HFFc6 (cell line): ENCODE measurements at places on chromosomes 7 and 10.

- peak; percentile 13 for DNase-seq
These were observed 1198.6 kb downstream of the GATA3 start for GRCh38 chr10:9253121-9253520.

GRCh38 chr10:42981358-42982236 is 95.3 kb upstream of the RET start:
- DNase-seq = no peak

DNA sequence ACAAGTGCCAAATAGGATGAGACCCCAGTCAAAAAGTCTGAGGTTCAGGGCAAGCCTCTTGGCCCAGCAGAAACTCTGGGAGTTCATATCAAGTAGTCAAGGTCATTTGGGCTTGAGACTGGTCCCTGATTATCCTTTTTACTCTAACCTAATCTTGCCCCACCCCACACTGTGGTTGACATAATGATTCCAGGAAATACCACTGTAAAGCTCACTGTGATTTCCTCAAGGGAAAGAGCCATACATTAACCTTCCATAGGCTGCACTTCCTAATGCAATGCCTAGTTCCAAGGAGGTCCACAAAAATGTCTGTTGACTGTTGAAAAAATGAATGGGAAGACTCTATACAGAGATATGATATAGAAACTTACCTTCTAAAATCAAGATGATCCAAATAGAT is 52.9 kb upstream of the CHCHD3 start:
- no peak for DNase-seq

- DNase-seq = no peak
These were observed 1.2 kb downstream of the CCM2 start for GRCh38 chr7:45001138-45001694.

DNA sequence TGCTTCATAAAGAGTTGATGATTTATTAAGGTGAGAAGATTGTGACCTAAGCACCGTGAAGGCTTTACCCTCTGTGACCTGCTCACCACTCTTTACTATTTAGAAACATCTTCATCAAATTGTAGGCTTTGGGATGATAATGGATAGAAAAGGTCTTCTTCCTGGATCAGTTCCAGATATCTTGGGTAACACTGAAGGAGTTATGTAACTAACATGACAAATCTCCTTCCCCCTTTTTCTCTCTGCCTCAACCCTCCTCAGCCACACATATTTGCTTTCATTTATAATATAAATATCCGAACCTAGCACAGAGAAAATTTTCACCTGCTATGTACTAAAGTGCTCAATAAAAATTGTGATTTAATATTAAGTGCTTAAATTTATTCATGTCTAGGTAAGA is 151.5 kb downstream of the FRMD4A start:
- DNase-seq = no peak

DNA sequence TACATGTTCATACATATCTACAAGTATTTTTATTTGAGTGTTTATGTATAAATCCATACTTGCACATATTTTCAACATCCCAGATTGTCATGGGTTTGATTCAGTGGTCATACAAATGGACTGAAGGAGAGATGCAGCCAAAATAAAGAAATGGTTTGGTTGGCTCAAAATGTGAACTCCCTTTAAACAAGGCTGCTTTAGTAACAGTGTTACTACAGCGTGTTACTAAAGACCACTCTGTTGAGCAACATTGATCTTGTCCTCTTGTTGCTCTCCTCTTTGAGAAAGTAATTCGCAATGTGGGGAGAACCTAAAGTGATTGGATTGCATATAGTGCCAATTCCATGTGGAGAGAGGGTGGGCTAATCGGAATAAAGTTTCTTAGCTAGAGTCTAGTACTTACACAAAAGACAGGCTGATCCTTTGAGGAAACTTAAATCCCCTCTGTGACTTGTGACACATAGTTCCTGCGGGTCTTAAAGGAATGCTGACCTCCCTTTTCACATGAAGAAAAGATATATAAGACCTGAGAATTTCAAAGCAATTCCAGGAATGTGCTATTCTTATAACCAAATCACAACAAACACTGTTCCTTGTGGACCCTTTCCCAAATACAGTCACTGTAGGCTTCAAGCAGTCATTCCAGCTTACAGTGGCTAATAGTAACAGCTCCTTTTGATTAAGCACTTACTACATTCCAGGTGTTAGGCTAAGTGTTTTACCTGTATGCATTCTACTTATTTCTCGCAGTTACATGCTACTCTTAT is 144.3 kb downstream of the FZD1 start:
- DNase-seq = no peak

GRCh38 chr7:14209896-14210484 is 220.5 kb upstream of the ETV1 start:
- DNase-seq = no peak

DNA sequence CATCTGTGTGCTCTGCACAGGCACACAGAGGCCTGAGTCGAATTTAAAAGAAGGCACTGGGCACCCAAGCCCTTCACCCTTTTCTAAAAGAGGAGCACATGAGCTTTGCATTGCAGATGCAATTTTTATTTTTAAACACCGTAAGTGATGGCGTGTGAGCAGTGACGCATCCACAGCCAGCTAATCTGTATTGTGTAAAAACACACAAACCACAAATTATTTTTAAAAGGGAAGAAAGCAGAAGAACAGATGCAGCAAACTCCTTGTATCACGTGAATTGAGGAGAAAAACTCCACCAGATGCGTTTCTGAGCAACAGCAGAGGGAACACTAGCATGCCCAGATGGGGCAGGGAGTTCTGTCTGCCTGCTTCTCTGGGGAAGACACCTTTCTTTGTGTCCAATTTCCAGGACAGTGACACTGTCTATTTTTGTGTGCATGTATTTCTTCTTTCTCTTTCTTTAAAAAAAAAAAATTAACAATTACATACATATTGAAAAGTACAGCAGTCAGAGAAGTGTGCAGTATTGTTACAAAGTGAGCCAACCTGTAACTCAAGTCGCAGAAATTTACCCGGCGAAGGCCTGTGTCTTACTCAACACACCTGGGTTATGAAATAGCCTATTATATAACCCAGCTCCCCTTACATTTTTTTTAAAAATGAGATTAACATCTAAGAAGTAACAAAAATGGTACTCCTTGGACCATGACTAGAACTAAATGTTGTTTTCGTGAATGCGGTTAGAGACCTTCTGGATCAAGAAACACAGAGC is 39.2 kb downstream of the EEPD1 start:
- DNase-seq = peak; percentile 88

- DNase-seq = no peak
These were observed 7.4 kb upstream of the ARID5B start for GRCh38 chr10:61894133-61894532.

- no peak for DNase-seq
These were observed 94.5 kb downstream of the RELN start for GRCh38 chr7:103894656-103895596.

GRCh38 chr7:157818701-157819454 is 482.1 kb downstream of the DNAJB6 start:
- DNase-seq = no peak

DNA sequence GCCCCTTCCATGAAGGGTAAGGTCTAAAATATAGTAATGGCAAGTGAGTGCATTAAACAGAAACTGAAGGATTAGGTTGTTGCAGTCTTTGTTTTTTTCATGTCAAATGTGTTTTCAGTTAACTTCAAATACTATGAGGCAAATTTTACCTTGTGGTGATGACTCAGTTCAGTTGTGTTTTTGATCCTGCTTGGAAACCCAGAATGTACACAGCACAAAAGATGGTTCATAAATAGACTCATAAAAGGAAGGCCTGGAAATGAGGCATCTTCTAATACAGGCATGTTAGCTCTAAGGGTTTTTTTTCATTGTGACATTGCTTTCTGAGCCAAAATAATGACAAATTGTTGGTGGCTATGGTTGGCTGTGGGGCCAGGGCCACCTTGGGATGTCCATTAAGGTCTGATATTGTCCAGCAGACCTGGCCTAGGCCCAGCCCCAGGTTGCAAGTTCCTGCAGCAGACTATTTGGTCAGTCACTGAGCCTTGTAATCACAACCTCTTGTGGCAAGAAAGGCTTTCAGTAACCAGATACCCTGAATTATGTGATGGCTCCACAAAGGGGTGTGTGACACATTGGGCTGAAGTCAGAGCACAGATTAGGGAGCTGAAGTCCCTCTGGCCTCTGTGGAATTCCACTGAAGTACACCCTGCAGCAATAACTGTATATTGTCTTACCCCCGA is 69.0 kb upstream of the SAMD8 start:
- DNase-seq = peak; percentile 86

DNA sequence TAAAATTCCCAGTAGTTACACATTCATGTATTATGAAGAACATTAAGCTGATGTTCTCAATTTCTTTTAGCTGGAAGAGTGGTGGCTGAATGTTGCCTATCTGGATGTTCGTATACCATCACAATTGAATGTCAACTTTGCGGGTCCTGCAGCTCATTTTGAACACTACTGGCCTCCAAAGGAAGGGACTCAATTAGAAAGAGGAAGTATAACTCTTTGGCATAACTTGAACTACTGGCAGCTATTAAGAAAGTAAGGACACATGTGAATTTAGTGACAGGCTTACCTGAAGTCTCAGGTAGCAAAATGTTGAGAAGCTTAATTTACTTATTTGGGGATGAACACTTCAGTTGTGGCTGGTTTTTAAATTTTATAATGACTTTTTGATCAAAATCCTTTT is 15.9 kb downstream of the CROT start:
- DNase-seq = no peak

DNA sequence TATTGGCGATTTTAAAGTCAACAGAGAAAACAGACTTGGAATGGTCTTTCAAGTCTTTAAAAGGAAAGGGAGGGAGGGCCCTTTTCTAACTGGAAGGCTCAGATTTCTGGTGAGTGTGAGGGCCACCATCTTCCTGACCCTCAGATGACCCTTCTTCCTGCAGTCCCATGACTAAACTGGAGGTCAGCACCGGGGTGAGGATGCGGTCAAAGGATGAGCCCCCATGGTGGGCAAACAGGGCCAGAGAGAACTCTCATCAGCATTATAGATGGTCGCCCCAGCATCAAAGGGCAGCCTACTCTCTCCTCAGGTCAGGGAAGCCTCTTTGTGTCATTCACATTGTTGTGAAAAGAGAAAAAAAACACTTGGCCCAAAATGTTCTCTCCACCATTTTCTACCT is 219.2 kb downstream of the LRMDA start:
- no peak for DNase-seq

GRCh38 chr7:38315410-38315809 is 42.0 kb upstream of the TARP start:
- DNase-seq = no peak

DNA sequence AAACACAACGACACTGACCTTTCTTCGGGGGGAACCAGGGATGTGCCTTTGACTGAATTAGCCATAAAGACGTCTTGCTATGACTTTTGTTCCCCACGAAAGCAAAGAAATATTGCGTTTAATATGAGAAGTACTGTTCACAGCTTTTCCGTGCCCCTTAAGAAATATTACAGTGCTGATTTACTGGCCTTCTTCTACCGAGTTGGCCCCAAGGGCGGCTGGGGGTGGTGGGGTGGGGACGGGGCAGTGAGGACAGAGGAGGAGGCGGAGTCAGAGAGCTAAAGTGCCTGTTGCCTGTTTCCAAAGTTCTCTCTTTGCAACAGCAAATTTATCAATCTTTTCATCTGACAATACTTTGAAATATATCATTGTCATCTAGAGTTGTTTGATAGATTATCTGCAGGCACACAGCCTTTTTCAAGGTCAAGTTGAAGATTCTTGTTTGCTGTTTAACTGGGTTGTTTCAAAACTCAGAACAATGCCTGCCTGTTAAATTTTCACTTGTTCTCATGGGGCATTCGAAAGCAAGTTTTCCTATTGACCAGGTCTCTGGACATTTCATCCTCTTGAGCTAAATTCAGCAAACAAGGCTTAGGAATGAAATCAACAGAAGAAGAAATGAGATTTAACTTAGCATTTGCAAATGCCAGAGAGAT is 9.0 kb downstream of the PTF1A start:
- no peak for DNase-seq

DNA sequence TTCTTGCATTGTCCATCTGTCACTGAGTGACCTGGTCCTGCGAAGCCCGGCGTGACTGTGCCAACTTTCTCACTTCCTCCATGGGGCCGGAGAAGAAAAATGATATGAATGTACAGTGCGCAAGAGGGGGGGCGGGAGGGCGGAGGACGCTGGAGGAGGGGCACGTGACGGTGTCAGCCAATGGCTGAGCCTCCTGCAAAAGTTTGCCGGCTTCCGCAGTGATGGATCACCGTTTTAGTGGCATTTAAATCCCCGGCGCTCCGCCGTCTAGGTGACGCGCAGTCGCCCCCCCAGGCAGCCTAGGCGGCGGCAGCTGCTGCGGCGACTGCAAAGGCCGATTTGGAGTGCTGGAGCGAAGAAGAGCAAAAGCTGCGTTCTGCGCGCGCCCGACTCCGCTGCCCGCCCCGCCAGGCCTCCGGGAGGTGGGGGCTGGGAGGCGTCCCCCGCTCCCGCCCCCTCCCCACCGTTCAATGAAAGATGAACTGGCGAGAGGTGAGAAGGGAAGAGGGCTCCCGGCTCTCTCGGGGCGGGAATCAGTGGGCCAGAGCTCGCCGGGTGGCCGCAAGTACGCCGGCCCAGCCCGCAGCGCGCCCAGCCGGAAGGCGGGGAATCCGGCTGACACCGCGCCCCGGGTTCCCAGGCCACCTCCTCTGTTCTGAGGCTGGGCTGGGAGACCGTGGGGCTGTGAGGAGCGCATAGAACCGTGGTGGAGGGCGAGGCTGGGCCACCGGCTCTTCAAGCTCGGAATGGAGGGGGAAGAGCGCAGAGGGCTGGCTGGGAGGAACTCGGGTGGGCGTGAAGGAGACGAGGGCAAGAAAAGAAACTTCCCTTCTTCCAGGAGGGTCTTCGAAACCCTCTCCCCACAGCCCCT is at the start of gene HOXA1:
Gene HOXA1 (minus strand): TSS at position 104 of the 871 bp plus-strand sequence. CDS start 88 bp downstream, at position 16.
- peak; percentile 90 for DNase-seq

DNA sequence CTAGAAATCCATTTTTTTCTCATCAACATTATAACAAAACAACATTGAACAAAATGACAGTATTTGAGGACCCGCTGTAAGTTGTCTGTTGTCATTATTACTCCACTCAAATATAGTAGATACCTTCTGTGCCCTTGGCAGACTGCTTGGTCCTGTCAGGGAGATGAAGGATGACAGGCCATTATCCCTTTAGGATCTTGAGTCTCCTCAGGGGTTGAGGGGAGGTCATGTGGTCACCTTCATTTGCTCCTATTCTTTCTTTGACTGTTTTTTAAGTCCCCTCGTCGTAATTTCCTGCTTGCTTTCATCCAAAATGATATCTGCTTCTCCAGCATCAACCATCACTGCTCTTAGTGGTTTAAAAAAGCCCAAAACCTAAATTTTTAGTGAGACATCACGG is 2.6 kb upstream of the PIP4K2A start:
- DNase-seq = no peak

- no peak for DNase-seq
These were observed 234.4 kb upstream of the IMMP2L start for GRCh38 chr7:111796671-111797070.

DNA sequence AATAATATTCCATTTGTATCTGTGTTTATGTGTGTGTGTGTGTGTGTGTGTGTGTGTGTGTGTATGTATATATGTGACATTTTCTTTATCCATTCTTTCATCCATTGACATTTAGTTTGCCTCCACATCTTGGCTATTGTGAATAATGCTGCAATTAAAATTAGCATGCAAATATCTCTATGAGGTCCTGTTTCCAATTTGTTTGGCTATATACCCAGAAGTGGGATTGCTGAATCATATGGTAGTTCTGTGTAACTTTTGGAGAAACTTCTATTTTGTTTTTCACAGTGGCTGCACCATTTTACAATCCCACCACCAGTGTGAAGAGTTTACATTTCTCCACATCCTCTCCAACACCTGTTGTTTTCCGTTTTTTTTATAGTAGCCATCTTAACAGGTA is 53.1 kb downstream of the CH25H start:
- DNase-seq = no peak
